ENCODE measurements at places on chromosomes 1 and 21.

GRCh38 chr1:54546651-54547401 lies 1.2 kb upstream of the ACOT11 start:
- DNase-seq = no peak

DNA sequence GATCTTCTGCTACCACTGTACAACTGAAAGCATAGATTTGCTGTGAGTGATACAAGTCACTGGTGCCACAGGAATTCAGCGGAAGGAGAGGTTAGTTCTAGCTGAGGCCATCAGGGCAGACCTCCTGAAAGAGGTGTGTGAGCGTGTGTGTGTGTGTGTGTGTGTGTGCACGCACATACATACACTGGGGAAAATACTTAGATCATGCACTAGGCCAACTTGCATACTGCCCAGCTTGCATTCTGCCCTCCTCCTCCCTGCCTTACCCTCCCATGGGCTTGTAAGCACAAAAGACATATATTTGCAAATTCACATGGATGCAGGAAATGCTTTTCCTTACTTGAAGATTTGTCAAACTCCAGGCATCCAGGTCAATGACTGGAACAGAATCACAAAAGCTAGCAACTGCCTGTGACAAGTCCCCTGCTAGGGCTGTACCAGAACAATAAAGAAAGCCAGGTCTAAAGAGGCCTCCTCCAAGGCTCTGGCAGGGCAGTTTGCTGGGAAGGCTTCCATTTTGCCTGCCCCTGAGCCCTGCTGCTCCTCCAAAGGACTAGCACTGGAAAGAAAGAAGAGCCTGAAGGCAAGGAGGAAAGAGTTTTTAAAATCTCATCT lies 23.2 kb downstream of the PLEKHA6 start:
- DNase-seq = no peak

- no peak for DNase-seq
Measured at GRCh38 chr1:118987468-118988185, 516 bp downstream of the TBX15 start.

GRCh38 chr1:93056214-93056613 lies 22.9 kb upstream of the MTF2 start:
- no peak for DNase-seq

DNA sequence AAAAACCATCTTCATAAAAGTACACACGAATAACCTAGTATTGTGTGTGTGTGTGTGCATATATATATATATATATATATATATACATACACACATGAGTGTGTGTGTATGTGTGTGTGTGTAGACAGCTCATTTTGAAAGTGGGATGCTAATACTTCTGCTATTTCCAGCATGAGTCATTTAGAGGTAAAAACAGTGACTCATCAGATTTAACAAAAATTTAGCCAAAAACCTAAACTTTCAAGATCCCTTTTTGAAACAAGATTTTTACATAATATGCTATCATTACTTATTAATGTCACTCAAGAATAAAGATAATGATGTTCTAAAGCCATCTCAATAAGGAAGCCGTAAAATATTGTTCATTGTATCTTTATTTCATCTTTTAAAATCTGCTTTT lies 35.6 kb upstream of the ADGRL4 start:
- no peak for DNase-seq

DNA sequence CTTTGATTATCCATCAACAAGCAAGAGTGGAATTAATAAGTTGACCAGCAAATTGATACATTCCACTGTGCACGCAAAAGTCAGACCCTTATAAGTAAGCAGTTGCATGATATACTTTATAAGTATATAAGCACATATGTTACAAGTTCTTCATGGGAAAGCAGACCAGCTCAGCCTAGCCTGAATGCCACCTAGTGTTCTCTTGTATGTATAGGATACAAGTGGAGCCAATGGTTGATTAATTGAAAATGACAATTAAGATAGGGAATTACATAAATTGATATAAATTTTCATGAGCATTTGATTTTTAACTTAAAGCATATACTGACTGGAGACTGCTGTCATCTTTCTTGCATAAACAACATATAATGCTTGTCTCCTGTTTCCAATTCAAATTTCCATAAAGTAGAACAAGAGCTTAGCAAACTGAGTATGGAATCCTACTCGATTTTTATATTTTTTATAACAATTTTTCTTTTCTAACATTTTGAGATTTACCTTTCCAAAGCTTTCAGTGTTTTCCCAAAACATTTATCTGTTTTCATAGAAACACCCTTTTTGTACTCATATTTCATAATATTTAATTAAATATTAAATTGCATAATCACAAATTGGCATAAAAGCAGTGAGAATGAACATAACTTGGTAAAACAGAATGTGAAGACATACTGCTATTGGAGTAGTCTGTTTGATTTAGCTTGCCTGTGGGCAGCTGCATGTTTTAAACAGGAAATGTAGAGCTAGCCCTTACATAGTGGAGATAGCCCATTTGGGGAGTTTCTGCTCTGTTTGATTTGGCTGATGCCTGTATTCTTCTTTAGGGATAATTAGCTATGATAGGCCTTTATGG lies 62.8 kb downstream of the MAGI3 start:
- no peak for DNase-seq

DNA sequence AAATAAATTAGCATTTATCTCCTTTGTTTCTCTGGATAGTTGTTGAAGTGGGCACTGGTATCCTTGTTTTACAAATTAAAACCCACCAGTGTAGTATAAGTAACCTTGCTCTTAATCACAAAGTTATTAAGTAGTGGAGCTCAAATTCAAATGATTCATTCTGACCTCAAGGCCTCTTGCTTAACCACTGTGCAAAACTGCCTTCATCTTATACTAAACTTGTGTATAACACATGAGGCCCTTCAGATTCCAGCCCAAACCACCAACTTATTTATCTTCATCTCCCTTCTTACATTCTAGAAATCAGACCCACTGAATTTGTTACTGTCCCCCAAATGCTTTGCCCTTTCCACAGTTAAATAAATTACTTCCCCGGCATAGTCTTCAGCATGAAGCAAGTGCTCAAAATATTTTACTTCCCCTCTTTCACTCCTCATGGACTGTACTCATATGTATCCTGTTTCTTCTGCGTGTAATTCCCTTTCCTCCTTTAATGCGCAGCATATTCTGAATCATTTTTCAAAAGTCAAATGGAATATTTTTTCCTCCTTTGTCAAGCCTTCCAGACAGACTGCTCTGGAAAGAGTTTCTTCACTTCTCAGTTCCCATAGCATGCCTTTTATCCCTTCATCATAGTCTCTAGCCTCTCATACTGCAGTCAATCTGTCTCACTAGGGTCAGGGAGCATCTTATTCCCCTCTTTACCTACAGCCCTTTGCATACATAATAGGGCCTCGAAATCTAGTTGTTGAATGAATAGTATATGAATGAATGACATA lies 19.0 kb upstream of the DNASE2B start:
- no peak for DNase-seq

- no peak for DNase-seq
Measured at GRCh38 chr1:81758181-81758580, 42.6 kb upstream of the ADGRL2 start.

DNA sequence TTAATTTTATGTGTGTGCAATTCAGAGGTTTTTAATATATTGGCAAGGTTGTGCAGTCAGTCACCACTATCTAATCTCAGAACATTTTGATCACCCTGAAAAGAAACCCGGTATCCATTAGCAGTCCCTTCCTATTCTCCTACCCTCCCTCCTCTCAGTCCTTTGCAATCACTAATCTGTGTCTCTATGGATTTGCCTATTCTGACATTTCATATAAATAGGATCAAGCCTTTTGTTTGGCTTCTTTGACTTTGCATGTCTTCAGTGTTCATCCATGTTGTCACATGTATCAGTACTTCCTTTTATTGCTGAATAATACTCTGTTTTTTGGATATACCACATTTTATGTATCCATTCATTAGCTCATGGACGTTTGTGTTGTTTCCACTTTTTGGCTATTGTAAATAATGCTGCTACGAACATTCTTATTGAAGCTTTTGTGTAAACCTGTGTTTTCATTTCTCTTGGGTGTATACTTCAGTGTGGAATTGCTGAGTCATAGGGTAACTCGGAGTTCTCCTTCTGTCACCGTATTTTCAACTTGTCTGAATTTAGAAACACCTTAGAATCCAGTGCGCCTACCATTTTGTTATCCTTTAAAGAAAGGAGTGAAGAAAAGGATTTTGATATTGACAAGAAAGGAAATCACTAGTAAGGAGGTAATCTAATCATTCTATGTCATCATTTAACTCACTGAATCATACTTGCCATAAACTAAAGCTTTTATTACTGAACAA lies 3.4 kb downstream of the CEP85 start:
- DNase-seq = no peak

All from cortex of kidney (tissue), 1 donor.